RWPE1 (cell line): ENCODE measurements at places on chromosomes 13 and 19.

- no peak for DNase-seq
These were observed 625 bp downstream of the ZFP82 start for GRCh38 chr19:36417752-36418286.

DNA sequence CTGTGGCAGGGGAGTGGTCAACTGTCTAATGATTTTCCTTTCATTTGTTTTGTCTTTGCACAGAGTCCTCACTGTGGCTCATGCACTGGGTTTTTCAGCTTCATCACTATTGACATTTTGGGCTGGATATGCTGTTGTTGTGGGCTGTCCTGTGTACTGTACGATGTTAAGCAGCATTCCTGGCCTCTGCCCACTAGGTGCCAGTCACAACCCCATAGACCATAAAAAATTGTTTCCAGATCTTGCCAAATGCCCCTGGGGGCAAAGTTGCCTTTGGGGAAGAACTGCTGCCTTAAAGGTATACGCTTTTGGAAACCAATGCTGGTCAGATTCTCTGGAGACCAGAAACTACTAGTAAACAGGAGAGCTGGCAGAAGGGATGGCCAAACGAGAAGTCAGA, 310.4 kb downstream of the SPRY2 start:
- peak; percentile 12 for DNase-seq

GRCh38 chr19:31126236-31126635, 223.0 kb downstream of the TSHZ3 start:
- DNase-seq = no peak

DNA sequence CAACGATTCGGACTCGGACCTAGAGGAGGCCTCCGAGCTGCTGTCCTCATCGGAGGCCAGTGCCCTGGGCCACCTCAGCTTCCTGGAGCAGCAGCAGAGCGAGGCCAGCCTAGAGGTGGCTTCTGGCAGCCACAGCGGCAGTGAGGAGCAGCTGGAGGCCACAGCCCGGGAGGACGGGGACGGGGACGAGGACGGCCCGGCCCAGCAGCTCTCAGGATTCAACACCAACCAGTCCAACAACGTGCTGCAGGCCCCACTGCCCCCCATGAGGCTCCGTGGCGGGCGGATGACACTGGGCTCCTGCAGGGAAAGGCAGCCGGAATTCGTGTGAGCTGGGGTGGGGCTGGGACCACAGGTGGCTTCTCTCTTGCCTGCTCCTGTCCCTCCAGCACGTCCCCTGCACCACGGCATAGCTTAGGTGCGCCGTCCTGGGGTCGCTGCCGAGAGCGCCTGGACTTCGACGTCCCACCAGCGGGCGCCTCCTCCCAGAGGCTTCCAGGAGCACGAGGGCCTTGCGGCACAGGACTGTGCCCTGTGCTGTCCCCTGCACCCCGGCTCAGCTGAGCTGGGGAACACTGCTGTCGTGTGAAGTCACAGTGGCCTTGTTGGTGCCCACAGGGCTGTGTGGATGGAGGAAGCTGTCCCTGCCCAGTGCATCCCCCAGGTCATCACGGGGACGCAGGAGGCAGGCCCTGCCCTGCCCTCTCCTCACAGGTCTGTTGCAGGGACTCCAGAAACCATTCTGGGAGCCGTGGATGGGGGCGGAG, 9.3 kb downstream of the POLR2E start:
- no peak for DNase-seq

GRCh38 chr13:30725326-30726085, 9.8 kb upstream of the ALOX5AP start:
- DNase-seq = no peak

DNA sequence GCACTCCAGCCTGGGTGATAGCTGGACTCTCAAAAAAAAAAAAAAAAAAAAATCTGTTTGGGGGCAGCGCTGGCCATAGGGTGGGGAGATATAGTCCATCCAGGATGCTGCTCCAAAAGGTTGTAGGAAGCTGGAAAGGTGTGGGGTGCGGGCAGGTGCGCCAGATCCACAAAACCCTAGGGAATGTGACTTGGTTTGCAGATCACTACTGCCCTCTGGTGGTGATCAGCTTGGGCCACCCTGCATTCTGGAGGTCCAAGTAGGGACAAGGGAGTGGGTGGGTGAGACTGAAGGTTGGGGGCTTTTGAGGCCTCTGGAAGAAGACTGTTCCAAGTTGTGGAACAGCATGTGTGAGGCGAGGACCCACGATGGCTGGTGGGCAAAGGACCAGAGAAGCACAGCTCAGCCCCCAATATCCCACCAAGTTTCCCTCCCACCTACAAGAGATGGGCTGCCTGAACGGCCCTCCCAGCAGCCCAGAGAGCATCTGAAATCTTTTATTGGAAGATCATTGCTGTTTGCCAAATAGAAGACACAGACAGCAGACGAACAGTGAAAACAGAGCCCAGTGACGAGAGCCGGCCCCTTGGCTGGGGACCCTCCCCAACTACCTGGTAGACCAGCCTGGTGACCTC, 10.4 kb upstream of the TYK2 start:
- DNase-seq = peak; percentile 72

DNA sequence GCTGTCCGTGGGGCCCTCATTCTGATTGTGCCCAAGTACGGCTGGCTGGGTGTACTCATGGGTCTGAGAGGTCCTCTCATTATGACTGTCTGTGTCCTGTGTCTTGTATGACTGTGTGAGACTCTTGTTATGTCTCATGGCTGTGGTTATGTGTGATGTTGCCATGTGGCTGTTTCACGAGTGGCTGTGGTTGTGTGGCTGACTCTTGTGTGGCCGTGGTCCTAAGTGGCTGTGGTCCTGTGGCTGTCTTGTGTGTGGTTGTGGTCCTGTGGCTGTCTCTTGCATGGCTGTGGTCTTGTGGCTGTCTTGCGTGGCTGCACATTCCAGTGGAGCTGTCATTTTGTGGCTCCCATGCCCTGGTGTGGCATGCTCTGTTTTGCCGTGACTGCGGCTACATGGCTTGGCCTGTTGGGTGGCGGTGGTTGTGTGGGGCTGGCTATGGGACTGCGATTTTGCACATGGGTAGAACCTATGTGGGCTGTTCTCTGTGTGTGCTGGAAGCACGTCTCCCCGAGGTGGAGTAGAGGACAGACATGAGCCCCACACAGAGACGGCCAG, 2.5 kb downstream of the LYL1 start:
- no peak for DNase-seq

DNA sequence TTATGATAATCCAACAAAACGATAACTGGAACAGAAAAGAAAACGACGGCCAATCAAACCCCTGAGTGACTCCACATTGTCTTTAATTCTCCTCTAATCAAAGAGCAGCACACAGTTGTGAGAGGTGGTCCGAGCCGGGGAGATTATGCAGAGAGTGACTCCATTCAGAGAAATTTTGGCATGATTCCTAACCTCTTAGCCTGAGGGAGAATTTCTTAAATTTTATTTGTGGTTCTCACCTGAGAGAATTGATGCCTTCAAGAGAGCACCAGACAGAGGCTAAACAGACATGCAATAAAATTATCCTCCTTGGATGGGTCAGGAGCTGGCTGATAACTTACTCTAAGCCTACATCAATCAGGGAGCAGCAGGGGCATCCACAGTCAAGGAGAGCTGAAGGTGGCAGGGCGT, 310.0 kb upstream of the KLF12 start:
- peak; percentile 52 for DNase-seq

GRCh38 chr13:47661076-47661475, 340.0 kb downstream of the SUCLA2 start:
- DNase-seq = peak; percentile 27

- DNase-seq = no peak
These were observed 441.0 kb downstream of the KLF12 start for GRCh38 chr13:73693215-73693614.

DNA sequence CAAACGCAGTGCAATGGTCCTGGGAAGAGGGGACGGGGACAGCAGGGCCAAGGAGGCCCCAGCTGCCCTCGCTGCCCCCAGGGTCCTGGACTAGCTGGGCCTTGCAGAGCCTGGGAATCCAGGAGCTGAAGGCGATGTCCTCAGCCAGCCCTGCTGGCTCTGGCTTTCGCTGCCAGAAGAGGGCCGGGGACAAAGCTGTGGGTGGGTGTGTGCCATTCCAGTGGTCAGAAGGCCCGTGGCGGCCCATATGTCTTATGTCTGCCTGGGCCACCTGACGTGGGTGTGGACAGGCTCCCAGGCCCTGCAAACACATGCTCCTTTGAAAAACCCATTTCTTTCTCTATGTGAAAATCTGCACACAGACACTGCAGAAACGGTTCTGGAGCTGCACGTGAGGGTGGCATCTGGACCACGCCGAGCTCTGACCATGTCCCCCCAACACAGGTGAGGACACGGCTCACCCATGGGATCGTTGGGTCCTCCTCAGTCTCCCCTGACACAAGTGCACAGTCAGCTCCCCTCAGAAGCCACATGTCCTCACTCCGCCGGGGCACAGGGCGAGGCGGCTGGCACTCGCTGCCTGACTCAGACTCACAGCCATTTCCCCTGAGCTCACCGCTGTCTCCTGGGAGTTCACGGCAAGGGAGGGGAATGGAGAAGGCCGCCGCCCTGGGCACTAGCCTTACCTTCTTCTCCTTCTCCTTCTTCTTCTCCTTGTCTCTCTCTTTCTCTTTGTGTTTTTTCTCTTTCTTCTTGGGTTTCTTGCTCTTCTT, 16.9 kb downstream of the IZUMO4 start:
- DNase-seq = peak; percentile 41

DNA sequence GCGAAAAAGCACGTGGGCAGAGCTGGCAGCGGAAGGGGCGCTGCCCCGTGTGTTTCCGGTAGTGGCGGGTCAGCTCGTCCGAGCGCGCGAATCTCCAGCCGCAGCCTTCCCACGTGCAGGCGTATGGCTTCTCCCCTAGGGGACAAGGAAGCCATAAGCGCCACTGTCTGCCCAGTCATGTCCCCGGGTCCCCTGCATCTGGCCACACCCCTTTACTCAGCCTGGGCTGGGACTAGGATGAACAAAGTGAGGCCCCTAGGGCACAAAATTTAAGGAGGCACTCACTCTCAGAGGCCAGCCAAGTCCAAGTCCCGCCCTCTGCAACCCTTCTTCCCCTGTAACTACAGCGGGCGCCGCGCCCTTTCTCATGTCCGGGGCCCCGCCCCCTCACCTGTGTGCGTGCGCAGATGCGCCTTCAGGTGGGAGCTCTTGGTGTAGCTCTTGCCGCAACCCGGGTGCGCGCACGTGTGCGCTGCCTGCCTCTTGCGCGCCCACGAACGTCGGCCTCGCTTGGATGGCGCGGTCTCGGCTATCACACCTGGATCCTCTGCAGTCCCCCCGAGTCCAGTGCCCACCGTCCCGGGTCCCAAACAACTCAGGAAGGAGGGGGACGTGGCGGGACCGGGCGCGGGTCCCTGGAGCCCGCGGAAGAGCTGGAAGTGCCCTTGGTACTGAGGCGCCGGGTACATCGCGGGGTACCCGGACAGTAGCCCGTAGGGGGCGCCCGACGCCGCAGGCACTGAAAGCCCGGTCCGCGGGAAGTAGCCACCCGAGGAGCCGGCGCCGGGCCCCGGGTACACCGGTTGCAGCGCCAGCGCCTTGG, 1.9 kb downstream of the KLF1 start:
- DNase-seq = peak; percentile 66

- DNase-seq = no peak
These were observed 19.0 kb upstream of the PCDH17 start for GRCh38 chr13:57612568-57612967.

GRCh38 chr13:112263152-112263551, 113.0 kb upstream of the SPACA7 start:
- DNase-seq = no peak

DNA sequence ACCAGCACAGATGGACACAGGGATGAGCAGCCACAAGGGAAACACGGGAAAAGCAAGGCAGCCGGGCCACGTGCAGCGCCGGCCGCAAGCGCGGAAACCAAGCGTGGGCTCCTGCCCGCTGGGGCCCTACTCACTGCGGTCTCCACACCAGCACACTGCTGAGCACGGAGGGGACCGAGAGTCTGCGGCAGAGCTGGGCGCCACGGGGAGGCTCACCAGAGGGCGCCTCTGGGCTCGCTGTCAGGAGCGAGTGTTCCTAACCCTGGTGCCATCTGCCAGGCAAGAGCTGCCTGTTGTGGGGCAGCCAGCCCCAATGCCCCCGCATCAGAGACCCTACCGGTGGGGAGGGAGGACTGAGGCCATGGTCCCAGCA, 26.5 kb downstream of the MPND start:
- DNase-seq = peak; percentile 43

DNA sequence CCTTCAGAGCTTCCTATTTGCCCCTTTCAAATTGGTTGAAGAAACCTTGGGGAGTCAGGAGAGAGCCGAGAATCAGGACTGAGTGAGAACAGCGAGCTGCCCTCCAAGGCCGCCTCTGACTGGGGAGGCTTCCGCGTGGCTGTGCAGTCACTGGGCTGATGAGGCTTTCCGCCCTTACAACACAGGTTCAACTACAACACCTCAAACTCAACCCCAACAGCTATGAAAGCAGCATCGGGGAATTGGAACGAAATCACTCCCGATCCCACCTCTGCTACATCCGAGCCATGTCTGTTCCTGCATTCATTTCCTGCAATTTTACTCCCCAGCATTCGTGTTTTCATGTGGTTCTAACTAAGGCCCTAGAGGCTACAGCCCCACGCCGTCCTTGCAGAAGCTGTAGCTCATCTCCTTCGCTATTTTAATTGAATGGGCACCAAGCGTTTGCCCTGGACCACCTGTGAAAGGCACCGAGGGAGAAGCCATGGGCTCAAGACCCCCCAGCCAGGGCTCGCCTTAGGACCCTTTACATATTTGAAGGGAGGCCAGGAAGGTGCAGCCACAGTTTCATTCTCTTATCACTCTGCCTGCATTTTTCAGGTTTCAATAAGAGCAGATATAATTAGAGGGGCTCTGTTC, 12.3 kb upstream of the RASA3 start:
- DNase-seq = no peak

DNA sequence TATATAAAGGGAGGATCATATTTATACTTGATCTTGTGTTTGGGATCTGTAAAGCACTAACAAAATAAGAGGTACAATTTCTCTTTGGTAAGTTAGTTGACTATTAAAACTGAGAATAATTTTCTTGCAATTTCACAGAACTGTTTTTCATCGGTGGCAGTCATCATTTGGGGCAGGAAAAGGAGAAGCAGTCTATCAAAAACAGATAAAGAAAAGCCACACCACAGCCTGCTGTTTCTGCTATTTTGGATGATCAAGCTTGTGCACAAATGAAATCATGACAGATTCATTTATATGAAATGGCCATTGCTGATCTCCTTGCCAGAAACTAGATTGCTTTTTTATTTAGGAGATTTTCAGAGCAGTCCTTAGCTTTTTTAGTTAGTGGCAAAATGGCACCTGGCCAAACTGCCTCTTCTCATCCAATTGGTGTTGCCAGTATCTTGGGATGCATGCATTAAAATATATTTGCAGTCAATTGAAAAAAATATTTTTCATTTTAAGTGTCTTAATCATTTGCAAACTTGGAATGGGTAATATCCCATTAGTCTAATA, 326.0 kb downstream of the HS6ST3 start:
- no peak for DNase-seq
